ENCODE measurements at places on chromosomes 5 and 9.

DNA sequence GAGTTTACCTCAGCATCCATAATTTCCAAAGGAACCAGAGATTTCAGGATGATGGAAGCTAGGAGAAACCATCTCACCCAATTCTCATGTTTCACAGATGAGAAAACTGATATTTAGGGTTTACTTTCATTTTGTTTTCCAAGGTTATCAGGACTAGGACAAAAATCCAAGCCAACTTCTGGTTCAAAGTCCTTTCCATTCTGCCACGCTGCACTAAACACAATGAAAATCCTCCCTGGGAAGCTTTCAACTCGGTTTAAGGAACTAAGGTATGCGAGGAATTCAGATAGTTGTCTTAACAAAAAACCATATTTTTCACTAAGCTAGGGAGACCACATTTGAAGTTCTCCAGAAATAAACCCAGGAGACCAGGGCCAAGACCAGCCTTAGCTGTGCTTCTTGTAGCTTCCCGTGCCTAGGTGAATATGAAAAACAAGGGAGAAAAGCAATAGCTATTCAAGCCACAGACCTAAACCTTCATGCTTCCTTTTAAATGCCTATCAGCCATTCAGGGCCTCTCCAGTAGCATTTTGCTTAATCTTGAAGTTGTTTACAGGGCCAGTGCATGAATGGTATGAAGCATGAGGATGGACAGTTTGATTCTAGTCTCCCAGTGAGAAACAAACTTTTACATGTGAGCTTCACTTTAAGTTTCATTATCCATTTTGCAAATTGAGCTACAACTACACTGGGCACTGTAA, 167.9 kb downstream of the DENND1A start:
- DNase-seq, result no peak

- DNase-seq, result no peak
Measured at GRCh38 chr9:131754846-131755245, 15.0 kb upstream of the RAPGEF1 start.

- DNase-seq, result no peak
Measured at GRCh38 chr5:53313145-53313544, 167.3 kb upstream of the FST start.

DNA sequence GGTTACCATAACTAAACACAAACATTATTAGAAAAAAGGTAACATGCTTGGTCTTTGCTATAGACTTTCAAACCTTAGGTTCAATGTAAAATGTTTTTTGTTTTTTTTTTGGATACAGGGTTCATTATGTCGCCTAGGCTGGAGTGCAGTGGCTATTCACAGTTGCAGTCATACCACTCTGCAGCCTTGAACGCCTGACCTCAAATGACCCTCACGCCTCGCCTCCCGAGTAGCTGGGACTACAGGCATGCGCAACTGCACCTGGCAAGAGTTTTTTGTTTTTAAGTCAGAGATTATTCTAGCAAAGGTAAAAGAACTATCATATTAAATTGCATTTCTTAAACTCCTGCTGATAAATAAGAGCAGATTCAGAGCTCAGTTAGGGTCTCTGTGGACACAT, 55.1 kb upstream of the NR5A1 start:
- no peak for DNase-seq

DNA sequence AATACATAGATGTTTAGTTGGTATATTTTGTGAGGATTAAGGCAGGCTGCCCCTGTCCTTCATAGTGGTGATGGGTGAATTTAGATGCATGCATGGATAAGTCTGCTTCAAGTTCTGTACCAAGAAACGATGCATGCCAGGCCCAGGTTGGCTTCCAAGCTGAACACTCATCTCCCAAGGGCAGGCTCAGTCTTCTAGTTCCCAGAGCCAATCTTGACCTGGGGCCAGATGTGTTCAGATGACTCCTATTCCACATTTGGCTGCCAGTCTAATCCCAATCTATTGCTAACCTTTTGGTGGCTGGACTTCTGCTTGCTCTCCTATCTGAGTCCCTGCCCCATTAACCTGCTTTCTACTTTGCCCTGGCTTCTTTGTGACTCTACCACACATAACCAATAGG, 18.5 kb upstream of the SNAPC3 start:
- no peak for DNase-seq

Measured in stimulated activated CD4-positive, alpha-beta T cell treated with anti-CD3 and anti-CD28 coated beads, TNF-alpha, amount 100 ng/mL, for 24 hours (primary cell).